Foreskin melanocyte (primary cell): ENCODE measurements at places on chromosomes 7 and 10.

GRCh38 chr10:16155834-16156233, 281.0 kb upstream of the PTER start:
- no peak for DNase-seq

- no peak for DNase-seq
Observed at GRCh38 chr10:50219200-50219599, 32.1 kb downstream of the ASAH2 start.

DNA sequence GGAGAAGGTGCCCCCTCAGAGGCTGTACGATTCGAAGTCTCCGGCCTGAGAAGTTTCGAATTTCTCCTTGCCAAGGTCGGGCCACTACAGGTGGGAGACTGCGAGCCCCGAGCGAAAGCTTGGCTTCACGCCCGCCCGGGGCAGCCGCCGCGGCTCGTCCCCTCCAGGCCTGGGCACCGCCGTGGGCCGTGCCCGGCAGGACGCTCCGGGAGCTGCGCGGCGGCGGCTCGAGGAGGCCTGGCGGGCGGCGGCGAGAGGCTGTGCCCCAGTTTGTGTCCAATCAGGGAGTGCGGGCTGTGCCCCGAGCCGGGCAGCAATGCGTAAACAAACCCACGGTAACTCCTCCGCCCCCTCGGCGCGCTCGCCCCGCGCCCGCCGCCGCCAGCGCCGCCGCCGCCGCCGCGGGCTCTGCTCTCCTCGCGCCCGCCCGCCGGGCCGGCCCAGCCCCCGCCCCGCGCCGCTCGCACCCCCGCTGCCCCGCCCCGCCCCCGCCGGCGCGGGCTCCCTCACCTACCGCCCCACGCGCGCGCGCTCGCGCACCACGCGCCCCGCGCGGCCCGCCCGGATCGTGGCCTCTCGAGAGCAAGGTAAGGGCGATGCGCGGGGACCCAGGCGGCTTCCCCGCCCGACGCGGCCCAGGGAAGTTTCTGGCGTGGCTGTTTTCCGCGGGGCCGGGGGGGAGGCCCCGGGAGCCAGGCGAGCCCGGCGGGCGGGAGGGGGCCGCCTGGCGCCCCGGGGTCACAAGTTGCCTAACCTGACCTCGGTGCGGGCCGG, 57.8 kb upstream of the PCGF5 start:
- DNase-seq: peak; percentile 22

GRCh38 chr10:130901311-130902165, 410.0 kb downstream of the TCERG1L start:
- DNase-seq: no peak

DNA sequence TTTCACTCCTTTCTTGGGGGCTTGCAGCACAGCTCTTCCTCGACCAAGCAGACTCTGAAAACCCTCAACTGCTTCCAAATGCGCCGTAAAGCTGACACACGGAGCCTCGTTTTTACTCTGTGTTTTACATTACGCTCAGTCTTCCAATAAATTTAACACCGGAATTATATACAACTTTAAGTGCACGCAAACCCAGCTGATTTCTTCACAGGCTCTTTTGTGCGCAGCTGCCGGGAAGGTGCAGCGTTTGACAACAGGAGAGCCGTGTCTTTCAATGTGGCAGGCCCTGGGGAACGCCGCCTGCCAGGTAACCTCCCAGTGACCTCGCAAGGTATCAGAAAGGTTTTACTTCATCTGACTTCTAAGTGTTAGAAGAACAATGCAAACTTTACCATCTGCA, 35.0 kb downstream of the GFRA1 start:
- no peak for DNase-seq

GRCh38 chr10:90218846-90219245, 517.5 kb downstream of the KIF20B start:
- no peak for DNase-seq

GRCh38 chr7:144050093-144050492, 1.3 kb downstream of the OR2A5 start:
- no peak for DNase-seq

GRCh38 chr10:131779661-131780394, 121.0 kb upstream of the PPP2R2D start:
- DNase-seq: no peak

GRCh38 chr10:114822444-114823076, 980 bp downstream of the FHIP2A start:
- DNase-seq: peak; percentile 40

GRCh38 chr10:76946270-76946669, 691.3 kb downstream of the KCNMA1 start:
- no peak for DNase-seq

GRCh38 chr10:12513775-12514673, 164.7 kb downstream of the CAMK1D start:
- no peak for DNase-seq

DNA sequence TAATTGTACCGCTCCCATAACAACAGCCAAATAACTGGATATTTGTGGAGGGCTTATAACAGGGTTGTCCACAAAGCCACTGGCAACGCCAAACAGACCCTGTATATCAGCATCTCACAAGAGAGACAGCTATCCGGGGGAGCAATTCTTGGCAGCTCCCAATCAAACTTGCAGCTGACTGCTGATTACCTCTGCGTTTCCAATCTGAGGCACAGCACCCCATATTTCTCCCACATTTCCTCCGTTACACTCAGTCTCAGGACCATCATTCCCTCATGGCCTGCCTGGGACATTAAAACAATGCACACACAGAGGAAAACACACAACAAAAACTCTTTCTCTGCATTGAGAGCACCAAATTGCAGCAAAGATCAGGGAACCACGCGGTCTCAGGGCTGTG, 67.8 kb upstream of the SDK1 start:
- DNase-seq: no peak

DNA sequence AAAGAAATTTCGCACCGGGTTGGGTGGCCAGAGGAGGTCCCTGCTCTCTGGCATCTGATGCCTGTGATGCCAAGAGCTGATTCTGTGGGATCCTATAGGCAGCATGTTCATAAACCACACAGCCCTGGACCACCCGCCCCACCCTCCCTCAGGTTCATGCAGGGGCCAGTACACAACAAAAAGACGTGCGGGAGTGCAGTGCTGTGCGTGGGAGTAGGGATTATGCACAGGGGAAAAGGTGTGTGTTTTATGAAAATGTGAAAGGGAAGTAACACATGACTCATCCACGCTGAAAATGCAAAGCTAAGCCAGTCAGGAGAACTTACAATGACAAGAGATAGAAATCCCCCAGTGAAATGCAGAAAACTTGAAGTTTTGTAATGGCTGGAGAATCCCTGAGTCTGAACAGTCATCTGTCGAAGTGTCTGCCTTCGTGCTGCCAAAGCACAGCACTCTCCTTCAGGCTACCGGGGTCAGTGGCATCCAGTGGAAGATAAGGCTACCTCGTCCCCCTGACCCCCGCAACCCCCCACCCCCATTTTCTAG, 1.1 kb downstream of the KIAA1217 start:
- no peak for DNase-seq

DNA sequence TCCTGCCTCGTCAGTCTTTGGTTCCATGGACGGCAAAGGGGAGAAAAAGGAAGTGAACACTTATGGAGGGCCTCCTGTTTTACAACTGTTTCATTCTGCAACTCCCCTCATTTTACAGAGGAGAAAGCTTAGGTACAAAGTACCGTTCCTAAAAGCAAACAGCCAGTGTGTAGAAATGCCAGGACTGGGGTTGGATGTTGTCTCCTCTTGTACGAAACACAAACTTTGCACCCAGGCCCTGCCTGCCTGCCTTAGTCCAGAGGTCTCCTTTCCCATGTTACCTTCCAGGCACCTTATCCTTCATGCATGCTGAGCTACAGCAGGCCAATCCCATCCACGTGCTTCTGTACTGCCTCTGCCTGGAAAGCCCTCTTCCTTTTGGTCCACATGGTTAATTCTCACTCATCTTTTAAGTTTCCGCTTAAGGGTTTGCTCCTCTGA, 86.0 kb downstream of the ICA1 start:
- DNase-seq: no peak

DNA sequence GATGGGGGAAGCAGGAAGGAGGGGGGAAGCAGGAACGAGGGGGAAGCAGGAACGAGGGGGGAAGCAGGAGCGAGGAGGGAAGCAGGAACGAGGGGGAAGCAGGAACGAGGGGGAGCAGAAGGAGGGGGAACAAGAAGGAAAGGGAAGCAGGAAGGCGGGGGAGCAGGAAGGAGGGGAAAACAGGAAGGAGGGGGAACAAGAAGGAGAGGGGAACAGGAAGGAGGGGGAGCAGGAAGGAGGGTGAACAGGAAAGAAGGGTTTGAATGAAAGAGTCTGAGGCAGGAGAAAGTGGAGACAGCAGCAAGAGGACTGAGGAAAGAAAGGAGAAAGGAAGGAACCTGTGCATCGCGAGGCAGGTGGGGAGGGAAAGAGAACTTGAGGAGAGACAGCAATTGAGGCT, 256.6 kb downstream of the PTEN start:
- no peak for DNase-seq

- no peak for DNase-seq
Observed at GRCh38 chr10:47348661-47349470, 703 bp downstream of the RBP3 start.
